GM19239 (cell line): ENCODE measurements at places on chromosomes 4 and X.

DNA sequence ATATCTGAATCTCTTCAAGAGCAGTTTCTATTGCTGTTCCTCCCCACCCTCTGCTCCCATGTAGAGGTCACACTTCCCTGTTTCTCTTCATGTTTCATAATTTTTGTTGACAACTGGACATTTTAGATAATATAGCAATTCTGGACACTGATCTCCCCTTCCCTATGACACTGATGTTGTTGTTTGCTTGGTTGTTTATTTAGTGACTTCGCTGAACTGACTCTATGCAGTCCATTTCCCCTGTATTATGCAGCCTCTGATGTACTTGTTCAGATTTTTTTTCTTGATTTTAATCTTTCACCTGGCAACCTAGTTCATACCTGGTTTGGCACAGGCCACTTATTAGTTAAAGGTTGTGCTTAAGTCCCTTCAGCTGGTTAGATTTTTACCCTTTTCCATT is 29.2 kb downstream of the CLDN2 start:
- DNase-seq, result no peak

- DNase-seq, result no peak
Observed at GRCh38 chr4:48329976-48330375, 11.4 kb upstream of the SLAIN2 start.

DNA sequence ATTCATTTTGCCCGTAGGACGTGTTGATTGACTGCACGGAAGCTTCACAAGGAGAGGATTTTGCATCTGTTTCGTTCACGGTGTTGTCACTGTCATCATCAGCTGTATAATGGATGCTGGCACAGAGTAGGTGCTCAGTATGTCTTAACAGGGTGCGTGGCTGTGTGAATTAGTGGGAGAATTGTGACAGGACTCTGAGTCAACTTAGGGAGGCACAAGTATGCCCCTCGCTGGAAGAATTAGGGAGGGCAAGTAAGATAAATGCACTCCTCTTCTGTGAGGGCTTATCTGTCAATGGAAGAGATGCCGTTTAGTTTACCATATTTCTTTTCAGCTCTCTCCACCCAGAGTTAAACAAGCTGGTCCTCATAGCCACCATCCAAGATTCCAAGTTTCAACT is 107.2 kb downstream of the TRIML1 start:
- no peak for DNase-seq

GRCh38 chr4:138307319-138307718 is 65.2 kb upstream of the SLC7A11 start:
- DNase-seq, result no peak

- DNase-seq, result no peak
Observed at GRCh38 chr4:124173912-124174311, 538.6 kb downstream of the ANKRD50 start.

- no peak for DNase-seq
Observed at GRCh38 chr4:84925558-84925957, 40.9 kb downstream of the WDFY3 start.

DNA sequence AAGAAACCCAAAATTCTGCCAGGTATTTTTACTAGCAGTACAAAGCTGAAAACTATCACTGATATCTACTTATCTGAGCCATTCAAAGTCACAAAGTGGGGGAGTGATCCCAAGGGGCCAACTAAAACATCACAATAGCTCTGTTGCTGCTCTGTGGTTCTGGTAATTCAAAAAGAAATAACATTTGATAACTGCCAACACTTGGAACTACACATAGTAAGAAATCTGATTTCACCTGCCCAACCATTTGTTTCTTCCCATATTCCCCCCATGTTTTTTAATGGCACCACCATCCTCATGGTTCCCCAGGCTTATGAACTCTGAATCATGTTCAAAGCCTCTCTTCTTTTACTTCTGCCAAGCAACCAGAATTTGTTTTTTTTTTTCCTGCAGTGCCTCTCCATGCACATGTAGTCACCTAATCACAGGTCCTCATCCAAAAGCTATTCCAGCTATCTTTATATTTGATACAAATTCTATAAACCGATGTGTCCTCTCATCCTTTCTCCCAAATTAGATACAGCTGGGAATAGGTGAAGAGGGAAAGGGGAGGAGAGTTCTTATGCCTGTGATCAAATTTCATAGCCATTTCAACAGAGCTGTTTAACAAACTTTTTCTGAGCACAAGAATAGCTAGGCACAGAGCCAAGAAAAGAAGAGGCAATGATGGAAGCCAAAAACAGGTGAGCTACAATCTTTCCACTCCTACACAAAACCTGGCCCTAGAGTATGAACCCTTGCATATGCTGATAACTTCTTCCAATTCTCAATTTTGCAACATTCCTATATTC is 7.7 kb downstream of the AMMECR1 start:
- no peak for DNase-seq

DNA sequence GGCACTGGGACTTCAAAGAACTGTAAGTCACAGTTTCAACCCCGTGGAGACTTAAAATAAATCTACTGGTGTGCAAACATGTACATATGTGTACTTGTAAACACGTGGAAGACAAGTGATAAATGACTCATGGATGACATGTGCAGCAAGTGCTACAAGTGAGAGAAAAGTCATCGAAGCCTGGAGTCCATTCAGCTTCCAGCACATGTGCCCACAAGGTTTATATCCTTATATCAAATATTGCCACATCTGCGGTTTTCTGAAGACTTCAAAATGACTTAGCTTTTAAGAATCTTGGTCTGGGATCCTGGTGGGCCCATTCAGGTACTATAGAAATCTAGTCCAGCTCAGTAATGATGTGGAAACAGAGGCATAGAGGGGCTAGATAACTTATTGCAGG is 33.0 kb upstream of the TTC29 start:
- DNase-seq, result no peak

DNA sequence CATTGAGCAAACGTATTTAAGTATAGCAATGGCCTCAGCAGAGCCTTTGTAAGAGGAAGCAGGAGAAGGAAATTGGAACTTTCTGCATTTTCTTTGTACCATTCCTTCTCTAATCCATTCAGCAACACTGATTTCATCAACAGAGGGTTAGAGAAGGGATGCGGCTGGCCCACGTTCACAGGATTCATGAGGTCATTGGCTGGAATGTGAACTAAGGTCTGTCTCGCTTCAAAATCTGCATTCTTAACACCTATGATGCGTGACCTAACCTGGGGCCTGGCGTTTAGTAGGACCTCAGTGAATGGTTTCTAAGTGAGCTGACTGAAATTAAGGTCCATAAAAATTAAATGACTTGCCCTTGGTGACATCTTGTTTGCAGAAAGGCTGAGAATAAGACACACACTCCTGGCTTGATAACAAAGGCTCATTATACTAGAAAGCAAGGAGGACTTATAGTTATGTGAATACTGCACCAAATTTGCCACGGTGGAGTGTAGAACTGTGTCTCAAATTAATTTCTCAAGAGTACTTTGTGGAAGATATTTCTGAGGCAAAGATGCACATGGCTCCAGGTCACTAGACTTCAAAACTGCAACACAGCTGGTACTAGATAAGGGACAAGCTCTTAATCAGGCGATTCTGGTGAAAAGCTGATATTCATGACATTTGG is 25.4 kb downstream of the FGFBP1 start:
- no peak for DNase-seq

GRCh38 chrX:124033821-124034220 is 72.3 kb downstream of the STAG2 start:
- no peak for DNase-seq

- no peak for DNase-seq
Observed at GRCh38 chrX:16882169-16882568, 12.0 kb upstream of the RBBP7 start.

DNA sequence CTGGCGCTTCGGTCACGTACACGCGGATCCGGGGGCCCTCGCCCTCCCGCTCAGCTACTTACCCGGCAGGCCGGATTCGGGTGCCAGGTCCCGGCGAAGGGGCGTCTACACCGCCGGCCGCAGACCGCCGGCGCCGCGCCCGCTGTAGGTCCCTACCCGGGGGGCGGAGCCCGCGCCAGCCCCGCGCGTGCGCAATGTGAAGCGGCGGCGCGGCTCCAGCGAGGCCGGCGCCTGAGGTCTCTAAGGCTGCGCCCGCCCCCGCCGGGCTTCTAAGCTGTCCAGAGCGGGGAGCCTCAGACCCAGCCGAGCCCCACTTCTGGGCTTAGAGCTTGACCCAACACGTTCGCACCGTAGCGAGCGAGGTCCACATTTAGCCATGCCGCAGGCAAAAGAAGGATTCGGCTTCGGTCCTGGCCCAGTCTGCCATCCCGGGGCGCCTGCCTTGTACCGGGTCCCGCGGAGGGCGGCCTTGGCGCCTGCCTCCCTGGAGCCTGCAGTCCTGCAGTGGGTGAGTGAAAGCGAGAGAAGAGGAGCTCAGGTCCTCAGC is at the start of gene ZNF518B:
ZNF518B (minus strand) TSS at position 172 of the 547 bp plus-strand sequence. CDS start 11,098 bp downstream, outside the sequence.
- peak; percentile 84 for DNase-seq

- no peak for DNase-seq
Observed at GRCh38 chrX:109777749-109778148, 44.7 kb upstream of the ACSL4 start.

DNA sequence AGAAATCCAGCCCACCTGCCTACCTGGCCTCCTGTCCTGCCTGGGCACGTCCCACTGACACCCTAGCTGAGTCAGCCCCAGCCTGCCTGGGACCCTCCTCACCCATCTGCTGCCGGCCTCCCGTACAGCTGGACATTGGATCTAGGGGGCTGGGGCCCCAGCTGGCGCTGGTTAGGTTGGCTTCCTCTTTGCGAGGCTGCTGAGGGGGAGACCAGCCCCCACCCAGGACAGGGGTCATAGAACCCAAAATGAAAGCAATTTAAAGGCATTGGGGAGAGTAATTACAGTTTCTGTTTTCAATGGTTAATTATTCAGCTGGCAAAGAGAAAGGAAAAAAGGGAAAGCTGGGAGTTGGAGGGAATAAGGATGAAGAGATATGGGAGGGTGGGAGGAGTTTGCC is 15.8 kb downstream of the EFNB1 start:
- DNase-seq, result no peak
